ENCODE measurements at places on chromosomes 16 and 17.

- no peak for DNase-seq
Measured at GRCh38 chr17:65071861-65072260, 15.3 kb upstream of the GNA13 start.

DNA sequence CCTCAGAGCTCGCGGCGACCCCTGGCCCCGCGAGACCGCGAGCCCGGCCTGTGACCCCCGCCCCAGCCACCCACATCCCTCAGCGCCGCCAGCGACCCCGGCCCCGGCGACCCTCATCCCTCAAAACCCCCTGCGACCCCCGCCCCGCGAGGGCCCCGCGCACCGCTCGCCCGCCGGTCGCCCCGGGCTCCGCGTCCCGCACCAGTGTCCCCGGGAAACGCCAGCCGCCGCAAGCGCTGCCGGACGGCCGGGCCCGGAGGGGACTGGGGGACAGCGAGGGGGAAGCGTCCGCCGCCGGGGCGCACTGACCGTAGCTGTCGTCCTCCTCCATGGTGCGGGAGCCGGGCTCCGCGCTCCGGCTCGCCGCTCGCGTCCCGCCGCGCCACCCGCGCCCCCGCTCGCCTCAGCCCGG lies at the start of gene CYTH1:
Gene CYTH1 (minus strand): TSS at position 381 of the 412 bp plus-strand sequence. CDS start 50 bp downstream, at position 331.
- DNase-seq: no peak

DNA sequence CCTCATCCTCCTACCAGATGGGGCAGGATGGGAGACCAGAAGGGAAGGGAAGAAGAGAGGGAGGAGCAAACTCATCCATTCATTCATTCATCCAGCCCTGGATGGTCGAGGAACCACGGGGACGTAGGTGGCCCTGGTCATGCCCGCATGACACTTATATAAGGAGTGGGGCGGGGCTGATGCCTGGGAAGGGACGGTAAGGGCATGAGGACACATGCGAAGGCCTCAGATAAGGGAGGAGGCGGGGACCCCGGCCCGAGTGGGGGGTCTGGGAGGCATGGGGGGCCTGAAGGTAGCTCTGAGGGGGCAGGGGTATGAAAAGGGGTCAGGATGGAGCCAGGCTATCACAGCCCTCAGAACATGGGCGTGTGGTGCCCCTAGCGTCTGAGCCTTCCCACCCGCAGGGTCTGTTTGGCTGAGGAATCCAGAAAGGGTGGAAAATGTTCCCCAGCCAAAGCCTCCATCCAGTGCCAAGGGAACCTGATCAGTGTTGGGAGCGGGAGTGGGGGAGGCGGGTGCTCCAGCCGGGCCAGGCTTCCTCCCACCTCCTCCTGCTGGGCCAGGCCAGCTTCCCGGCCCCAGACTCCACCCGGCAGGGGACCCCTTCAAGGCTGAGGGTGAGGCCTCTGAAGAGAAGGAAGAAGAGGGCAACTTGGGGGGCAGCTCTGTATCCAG lies 17.6 kb upstream of the CD79B start:
- DNase-seq: no peak

GRCh38 chr17:82600731-82601446 lies 47.4 kb downstream of the WDR45B start:
- DNase-seq: no peak

- DNase-seq: no peak
Measured at GRCh38 chr17:42598905-42599304, 10.3 kb downstream of the RETREG3 start.

- DNase-seq: no peak
Measured at GRCh38 chr16:73049091-73049490, 1.2 kb upstream of the ZFHX3 start.

GRCh38 chr17:42514279-42514678 lies 21.8 kb upstream of the NAGLU start:
- DNase-seq: no peak

DNA sequence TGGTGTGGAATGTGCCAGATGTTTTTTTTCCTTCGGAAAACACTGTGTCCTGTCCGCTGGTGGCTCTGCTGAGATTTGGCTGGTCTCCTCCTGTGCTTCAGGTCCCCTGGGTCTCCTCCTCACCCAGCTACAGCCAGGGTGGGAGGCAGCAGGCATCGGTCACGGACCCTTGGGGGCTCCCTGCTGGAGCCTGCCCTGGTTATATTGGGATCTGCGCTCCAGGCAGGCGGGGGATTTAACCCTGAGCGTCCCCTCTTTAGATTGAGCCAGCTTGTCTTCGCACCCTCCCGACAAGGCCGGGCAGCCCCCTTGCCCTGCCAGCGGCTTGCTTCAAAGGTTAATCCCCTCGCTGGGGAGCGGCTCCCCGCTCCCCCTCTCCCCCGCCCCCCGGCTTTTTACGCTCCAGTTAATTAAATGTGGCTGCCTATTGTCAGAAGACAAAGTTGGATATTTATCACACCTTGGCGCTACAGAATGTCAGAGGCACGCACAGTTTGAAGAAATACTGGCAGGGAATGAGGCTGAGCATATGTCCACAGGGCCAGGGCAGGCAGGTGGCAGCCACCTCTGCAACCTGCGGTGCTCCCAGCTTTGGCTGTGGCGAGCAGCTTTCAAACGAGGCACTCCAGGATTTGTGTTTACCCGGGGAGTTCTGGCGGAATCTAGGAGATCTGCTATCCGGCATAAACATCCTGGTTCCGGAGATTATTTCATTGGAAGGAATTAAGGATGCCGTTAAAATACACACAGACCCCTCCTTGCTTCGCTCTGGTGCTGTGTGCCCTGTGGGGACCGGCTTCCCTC lies 38.2 kb upstream of the GSE1 start:
- no peak for DNase-seq

GRCh38 chr17:19991252-19991885 lies 13.7 kb upstream of the AKAP10 start:
- DNase-seq: no peak

DNA sequence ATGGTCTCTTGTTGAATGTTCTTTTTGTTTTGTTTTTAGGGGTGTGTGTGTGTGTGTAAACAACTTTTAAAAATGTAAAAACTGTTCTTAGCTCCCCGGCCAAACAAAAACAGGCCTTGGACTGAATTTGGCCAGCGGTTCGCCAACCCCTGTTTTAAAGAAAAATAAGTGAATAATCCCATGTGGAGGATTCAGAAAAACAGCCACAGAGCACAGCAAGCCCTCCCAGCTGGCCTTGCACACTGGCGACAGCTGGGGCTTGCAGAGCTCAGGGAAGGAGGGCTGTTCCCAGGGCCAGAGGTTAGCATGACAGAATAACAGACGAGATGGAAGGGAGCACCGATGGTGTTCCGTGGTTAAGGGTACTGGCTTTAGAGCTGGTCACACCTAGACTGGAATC lies 39.0 kb downstream of the EMP2 start:
- DNase-seq: no peak

DNA sequence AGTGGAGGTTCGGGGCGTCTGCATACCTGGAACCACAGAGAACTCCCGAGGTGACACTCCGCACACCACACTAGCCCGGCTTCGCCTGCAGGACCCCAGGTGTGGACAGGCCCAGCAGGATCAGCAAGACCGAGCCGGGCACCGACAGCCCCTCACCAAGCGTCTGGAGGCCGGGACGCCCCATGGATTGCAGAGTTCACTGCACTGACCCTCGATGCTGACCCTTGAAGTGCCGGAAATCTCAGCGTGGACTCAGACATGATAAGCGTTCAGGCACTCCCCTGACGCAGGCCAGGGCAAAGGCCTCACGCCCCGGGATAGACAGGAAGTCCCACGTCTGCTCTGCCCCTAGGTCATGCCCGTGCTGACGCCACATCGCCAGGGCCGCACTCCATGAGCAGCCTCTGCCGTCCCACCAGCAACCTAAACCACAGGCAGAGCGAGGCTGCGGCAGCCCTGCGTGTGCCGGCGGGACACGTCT lies 26.0 kb downstream of the ACSF3 start:
- DNase-seq: no peak

- DNase-seq: no peak
Measured at GRCh38 chr16:84406006-84406963, 37.9 kb downstream of the ATP2C2 start.

DNA sequence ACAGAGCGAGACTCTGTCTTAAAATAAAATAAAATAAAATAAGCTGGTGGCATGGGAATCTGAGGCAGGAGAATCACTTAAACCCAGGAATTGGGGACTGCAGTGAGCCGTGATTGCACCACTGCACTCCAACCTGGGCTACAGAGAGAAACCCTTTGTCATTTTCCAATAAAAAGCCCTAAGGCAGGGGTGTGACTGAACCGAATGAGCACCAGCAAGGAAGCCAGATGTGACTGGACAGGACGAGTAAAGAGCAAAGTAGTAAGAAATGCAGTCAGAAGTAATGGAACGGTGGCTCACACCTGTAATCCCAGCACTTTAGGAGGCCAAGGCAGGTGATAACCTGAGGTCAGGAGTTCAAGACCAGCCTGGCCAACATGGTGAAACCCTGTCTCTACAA lies 3.8 kb upstream of the RPL23 start:
- DNase-seq: no peak

GRCh38 chr16:85335584-85336491 lies 223.6 kb upstream of the CIBAR2 start:
- DNase-seq: no peak

GRCh38 chr17:68662037-68662432 lies 60.9 kb upstream of the FAM20A start:
- DNase-seq: no peak

GRCh38 chr16:1097156-1097555 lies 1.1 kb upstream of the C1QTNF8 start:
- DNase-seq: no peak

DNA sequence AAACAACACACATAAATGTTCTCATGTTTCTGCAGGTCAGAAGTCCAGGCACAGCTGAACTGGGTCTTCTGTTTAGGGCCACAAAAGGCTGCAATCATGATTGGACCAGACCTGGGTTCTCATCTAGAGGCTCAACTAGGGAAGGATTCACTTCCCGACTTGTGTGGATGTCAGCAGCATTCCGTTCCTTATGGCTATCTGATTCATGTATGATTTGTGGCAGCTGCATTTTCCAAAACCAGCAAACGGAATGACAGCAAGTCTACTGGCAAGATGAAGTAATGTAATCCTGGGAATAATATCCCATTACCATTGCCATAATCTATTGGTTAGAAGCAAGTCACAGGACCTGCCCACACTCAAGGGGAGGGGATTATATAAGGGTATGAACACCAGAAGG lies 22.1 kb downstream of the CEP112 start:
- no peak for DNase-seq

DNA sequence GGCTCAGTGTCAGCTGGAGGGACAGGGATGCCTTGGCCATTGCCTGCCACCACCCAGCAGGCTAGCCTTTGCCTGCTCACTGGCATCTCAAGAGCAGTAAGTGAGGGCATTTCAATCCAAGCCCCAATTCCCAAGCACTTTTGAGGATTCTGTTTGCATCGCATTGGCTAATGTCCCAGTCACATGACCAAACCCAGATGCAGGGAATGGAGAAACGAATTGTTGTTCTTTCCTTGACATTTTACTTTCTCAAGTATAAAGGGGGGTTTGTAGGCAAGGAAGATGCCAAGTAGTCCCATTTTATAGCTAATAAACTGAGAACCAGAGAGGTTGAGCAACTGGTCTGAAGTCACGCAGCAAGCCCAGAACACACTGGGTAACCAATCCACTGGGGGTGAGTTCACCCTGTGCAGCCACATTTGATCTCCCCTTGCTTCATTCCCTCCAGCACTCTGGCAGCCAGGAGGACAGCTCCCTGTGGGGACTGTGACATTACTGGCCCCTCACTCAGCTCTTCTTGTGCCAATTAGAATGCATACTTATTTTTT lies 193.8 kb upstream of the CACNG3 start:
- no peak for DNase-seq

DNA sequence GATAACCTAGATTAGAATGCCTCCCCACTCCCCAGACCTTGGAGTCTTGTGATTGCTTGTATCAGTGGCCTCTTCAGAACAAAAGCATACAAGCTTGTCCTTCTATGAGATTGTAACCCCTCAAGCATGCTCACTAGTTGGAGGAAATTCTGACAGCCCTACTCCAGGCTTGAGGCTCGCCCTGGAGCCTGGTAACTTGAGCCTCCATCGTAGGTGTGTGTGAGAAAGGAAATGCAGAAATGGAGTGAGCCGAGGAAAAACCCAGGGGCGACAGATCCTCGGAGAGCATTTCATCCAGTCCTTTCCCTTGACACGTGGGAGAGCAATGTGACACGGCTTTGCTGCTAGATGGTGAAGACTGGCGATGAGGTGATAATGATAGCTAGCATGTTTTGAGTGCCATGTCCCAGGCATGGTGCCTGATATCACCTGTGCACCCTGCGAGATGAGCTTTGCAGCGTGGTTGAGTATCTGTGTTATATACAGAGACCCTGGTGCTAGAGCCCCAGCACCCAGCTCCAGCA lies 31.2 kb downstream of the GNAO1 start:
- DNase-seq: no peak

DNA sequence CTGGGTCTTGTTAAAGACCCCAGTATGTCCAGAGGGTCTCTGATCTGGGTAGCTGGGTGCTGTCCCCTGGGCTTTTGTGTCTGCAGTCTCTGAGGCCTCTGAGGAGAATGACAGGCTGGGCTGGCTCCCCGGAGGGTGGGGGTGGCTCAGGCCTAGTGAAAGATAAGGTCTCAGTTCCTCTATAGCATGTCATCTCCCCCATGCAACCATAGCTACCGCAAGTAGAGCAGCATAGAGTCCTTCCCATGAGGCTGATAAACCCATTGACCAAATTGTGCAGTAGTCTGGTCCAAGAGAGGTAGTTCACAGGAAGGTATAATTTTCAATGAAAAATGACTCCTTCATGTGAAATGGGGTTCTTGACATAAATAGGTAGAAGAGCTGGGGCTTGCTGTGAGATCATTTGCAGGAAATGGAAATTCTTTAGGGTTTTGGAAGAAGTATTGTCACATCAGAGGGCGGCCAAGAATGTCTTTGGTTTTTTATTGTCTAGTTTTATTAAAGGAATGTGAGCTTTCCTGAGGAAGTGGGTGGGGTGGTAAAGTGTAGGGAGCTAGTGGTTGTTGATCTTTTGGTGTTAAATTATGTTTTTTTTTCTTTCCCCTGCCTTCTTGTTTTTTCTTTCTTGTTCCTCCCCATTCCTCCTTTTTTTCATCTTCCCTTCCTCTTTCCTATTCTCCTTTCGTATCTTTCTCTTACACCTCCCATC lies 21.0 kb downstream of the SLC7A6OS start:
- DNase-seq: peak; percentile 54

DNA sequence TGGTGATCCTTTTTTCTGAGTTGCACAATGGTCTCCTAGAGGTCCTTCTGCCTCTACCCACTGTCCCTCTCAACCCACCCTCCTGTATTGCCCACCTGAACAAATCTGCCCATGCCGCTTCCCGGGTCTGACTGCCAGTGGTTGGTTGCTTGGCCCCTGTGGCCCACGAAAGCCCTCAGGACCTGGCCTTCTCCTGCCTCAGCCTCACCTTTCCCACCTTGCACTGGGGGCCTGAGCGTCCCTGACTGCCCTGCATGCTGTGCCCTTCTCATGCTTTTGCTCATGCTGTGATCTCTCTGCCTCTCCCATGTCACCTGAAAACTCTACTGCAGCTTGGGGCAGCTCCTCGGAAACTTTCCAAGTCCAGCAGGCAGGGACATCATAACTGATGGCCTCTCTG lies 13.8 kb upstream of the KDM6B start:
- no peak for DNase-seq

- DNase-seq: no peak
Measured at GRCh38 chr16:82280867-82281266, 110.8 kb upstream of the MPHOSPH6 start.

GRCh38 chr17:39604911-39605491 lies 2.7 kb downstream of the NEUROD2 start:
- DNase-seq: no peak

GRCh38 chr16:17983847-17984639 lies 352.5 kb downstream of the NPIPA8 start:
- DNase-seq: no peak

Measured in stimulated activated CD4-positive, alpha-beta T cell treated with anti-CD3 and anti-CD28 coated beads, Interleukin-4, amount 100 ng/mL, for 24 hours (primary cell).